Activated CD4-positive, alpha-beta T cell treated with anti-CD3 and anti-CD28 coated beads, Interleukin-2, amount 50 U/mL, for 24 hours (primary cell): ENCODE measurements at places on chromosomes 1 and 21.

DNA sequence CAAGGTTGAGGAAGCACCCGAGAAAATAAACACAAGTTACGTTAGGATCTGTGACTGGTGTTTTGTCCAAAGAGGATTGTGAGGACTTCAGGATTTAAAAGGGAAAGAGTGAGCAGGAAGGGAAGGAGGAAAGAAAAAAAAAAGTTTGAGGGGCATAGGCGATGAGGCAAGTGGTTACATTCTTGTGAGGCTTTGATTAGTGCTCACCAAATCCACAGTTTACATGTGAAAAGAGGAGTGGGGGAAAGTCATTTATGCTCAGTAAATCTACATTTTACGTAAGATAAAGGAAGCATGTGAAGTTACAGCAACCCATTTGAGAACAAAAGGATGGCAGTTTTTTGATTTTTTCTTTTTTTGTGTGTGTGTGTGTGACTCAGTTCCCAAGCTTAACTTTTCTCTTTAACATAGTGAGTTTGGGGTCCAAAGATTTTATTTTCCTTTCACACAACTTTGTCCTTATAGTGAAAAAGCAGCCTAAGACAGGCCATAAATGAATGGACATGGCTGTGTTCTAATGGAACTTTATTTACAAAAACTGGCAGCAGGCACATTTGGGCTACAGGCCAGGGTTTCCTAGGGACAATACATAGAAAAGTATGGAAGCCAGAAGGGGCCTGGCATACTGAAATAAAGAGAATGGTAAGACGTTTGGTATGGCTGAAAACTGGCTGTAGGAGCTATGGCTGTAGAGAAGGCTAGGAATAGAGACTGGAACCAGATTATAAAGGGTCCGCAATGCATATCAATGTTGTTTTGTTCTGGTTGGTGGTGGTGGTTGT lies 121.7 kb downstream of the FGGY start:
- DNase-seq = no peak

DNA sequence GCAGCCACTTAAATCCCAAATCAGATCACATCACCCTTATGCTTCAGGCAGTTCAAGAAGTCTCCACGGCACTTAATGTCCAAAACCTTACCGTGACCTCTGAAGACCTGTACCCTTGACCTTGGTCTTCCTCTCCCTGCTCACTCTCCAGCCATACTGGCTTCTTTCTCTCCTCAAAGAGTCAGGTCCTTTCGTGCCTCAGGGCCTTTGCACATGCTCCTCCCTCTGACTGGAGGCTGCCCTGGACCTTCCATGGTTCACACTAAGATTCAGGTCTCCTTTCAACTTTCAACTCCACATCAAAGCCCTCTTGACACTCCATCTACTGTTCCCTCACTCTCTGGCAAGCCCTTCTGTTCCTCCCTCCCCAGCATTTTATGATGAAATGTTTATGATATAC lies 289.9 kb upstream of the VAMP3 start:
- no peak for DNase-seq

DNA sequence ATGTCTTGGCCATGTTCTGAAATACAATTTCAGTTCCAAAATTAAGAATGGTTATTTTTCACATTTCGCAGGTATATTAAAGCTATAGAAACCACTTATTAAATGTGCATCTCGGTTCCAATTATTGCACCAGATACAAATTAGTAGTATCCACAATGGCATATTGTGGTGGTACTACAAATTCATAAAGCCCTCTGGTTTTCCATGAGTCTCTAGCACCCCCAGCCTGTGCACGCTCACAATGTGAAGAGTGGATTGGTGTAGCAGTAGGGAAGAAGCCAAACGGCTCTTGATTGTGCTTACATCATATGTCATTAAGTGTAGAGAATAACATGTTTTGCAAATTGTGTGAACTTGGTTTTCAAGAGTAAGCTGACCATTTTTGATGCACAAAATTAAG lies 1.9 kb upstream of the BRINP3 start:
- DNase-seq = no peak

- no peak for DNase-seq
These were observed 752.4 kb upstream of the PRMT6 start for GRCh38 chr1:106304106-106304505.

- DNase-seq = no peak
These were observed 7.4 kb downstream of the FNDC5 start for GRCh38 chr1:32863218-32863880.

GRCh38 chr21:38830671-38831525 lies 25.2 kb downstream of the ETS2 start:
- no peak for DNase-seq

- DNase-seq = no peak
These were observed 36.0 kb upstream of the DISC1 start for GRCh38 chr1:231590453-231591198.

DNA sequence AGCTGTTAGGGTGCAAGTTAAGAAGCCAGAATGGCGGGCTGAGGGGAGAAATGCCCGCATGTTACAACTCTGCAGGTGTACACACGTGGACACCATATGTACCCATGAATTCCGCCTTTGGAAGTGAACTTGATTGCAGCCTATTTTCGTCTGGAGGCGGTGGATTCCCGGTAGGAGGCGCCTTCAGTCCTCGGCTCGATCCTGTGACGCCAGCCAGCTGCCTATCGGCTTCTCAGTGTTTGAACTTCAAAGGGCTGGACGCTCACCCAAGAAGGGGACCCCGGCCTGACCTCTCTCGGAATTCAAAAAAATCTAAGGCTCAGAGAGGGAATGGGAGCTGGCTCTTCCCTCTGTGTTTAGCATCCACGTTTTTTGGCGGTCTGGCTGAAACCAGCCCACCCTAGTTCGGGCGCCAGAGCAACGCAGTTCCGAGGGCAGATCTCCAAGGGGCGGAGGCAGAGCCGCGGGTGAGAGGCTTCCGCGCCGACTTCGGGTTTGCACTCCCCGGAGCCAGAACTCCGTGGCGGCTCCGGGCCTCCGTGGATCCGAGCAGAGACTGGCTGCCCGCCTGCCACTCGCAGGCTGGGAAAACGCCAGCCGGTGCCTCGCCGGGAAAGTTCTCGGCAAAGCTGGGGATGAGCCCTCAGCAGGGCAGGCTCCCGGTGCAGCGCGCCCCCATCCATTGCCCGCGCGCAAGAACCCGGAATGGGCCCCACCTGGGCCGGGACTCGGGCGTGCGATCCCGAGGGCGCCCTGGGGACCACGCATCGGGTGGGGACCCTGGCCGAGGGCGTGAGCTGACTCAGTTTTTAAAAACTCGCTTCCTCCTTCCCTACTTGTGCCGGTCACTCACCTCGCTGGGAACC lies 996 bp upstream of the TMEM51 start:
- no peak for DNase-seq

DNA sequence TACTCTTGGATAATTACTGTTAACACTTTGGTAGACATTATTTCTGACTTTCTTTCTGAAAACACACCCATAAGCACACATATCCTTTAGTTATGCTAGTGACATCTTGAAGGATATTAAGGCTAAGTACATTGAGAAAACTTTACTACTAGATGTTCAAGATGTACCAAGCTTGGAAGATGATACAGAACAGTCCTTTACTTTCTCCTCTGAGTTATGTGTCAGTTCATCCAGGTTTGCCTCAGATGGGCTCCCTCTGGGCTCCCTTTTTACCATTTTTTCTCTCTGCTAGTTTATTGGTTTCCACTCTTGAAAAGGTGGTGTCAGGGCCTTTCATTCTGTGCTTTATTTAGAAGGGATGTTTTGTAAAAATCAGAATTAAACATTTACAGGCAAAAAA lies 172.3 kb downstream of the S1PR1 start:
- no peak for DNase-seq

DNA sequence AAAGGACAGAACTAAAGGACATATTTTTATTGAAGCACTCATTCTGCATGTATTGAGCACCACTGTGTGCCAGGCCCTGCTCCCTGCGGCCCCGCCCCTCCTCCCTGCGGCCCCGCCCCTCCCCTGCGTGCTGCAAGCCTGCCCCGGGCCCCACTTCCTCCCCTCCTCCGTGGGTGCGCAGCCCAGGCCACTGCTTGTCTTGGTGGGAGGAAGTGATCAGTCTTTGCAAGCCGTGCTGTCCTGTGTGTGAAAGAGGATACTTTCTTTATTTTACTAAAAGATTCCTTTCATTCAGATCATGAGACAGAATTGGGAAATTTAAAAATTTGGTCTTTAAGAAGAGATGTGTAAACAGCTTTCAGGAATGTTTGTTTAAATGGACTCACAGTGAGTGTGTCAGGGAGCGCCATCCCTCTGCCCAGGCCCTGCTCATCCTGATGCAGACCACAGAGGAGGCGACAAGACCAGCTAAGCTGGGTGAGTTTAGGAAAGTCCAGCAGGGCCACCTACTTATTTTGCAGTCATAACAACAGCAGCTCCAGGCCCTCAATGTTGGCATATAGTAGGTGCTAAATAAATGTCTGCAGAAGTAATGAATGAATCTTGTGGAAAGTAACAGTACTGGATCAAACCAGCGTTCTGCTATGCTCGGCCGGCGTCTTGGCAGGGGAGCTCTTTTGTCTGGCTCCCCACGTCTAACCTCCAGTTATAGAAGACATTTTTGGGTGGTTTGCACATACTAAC lies 88.3 kb upstream of the SELENON start:
- DNase-seq = peak; percentile 41

DNA sequence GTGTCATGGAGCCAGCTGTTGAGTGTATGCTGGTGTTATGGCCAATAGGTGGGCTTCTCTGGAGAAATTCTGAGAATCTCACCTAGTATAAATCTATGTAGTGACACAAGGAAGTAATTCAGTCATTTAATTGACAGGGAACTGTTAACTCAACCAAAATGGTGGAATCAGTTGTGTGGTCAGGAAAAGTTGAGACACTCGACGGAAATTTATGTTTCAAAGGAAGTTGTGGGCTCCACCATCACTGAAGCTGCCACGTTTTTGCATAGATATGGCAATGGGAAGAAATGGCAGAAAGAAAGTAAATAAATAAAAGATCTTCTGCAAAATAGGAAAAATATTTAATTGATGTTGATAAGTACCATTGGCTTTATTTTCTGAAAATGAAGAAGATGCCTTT lies 84.5 kb downstream of the ATP6V1G3 start:
- DNase-seq = no peak

DNA sequence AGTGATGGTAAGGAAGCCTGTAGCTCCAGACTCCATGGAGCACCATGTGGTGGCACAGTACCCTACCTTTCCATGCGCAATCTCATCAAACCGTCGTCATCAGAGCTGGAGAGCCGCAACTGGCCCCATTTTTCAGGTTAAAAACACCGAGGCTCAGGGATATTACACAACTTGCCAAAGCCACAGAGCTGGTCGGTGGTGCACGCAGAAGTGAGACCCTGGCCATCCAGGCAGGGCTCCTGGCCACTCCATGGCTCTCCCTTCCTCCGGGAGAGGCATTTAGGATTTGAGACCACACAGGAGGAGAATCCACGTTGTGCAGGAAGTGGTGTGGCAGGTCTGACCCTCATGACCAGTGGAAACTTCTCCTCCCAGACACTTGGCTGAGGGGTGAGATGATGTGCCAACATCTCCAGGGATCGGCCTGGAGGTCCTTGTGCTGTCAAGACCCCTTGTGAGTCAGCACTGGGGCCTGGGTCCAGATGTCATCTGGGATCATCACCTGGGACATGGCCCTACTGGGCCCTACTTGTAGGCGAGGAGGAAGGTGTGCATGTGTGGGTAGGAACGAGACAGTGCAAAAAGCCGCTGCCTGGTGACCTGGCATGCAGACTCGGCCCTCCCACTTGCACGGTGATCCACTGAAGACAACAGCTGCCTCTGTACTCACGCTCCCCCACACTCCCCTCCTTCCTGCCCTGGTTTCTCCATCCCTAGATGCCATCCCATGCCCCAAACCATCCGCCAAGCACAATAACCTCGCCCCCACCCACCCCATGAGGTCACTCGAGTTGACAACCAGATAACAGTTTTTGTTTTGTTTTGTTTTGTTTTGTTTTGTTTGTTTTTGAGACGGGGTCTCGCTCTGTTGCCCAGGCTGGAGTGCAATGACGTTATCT lies 10.4 kb downstream of the TFF3 start:
- DNase-seq = no peak

DNA sequence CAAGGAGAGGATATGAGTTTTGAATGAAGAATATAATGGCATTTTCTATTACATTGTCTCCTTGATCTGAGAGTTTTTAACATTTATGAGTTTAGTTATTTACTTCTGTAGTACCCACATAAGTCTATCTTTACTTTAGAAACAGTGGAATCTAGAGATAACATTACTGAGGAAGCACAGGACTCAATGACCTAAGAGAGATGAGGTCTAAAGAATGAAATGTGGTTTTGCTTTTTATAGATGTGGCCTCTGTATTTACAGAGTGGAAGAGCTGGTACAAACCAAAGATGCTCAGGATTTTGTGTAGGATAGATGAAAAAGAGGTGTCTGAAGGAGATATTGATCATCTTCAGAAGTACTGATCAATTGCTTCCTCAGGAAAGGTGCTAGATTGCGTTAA lies 177.3 kb downstream of the KCTD3 start:
- DNase-seq = no peak

DNA sequence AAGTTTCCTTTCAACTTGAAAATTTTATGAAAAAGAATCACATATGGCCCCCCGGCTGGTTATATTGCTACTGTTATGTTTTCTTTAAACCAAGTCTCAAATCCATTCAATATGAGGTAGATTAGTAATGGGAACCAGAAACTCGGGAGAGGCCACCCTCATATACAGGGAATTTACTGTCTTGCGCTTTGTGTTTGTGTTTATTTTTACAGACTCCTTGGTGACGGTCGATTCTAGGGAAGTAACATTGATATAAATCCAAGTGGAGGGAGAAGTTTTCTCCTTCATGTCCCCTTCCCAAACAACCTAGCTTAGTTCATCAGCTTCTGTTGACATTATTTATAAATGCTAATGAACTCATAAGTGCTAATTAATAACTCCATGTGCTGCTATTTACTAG lies 163.5 kb upstream of the LMO4 start:
- no peak for DNase-seq

- no peak for DNase-seq
These were observed 29.6 kb downstream of the SLC1A7 start for GRCh38 chr1:53112861-53113260.

- peak; percentile 80 for DNase-seq
These were observed 5.0 kb upstream of the CTTNBP2NL start for GRCh38 chr1:112390775-112391602.

DNA sequence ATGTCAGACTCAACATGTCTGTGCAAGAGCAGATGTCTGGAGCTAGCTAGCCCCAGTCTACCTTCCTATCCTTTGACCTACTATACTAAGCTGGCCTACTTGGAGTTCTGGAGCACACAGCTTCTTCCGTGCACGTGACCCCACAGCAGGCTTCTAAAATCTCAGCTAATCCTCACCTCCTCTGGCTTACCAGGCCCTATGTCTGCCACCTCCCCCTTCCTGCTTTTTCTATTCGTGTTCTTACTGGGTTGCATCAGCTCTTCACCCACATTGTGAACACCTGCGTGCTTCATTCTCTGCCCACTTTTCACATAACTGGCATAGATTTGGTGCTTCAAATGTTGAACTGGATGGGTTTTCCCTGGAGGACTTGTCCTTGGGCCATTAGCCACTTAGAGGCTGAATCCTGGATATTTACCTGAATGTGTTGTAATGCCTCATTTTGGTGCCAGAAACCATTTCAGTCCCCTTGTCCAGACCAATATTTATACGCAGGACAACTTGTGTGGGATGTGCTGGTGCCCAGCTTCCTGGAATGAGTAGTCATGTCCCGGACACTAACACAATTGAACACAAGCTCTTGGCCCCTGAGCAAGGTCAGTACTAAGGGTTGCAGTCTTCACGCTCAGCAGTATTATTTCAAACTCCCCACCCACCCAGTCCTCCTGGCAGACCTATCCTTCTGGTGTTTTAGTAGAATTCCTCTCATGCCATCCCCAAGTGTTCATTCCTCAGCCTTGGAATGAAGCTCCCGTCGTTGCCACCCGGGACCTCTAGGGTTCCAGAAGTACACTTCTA lies 24.0 kb downstream of the TENT5C start:
- no peak for DNase-seq
